ENCODE measurements at places on chromosomes 16 and 17.

GRCh38 chr17:1542316-1542715 lies 20.3 kb downstream of the PITPNA start:
- no peak for DNase-seq

- DNase-seq = no peak
Measured at GRCh38 chr16:68999114-68999513, 106.3 kb upstream of the HAS3 start.

DNA sequence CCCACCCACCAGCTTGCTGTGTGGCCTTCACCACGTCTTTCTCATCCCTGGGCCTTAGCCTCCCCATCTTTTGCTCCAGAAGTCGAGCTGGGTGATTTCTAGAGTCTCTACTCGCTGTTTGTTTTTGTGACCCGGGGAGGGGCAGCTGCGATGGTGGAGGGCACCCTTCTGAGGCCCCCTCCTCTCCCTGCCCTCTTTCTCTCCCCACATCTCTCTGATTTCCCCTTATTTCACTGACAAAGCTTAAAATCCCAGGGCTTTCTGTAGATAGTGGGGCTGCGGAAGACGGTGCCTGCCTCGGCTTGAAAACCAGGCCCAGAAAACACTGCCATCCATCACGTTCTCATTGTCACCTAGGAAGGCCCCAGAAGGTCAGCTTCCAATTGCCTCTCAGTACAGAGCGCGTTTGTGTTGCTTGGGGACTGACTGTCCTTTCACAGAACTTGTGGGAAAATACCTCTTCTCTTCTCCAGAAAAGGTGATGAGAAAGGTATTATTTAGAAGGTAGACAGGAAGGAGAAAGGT lies 95.1 kb downstream of the NTN1 start:
- DNase-seq = no peak

DNA sequence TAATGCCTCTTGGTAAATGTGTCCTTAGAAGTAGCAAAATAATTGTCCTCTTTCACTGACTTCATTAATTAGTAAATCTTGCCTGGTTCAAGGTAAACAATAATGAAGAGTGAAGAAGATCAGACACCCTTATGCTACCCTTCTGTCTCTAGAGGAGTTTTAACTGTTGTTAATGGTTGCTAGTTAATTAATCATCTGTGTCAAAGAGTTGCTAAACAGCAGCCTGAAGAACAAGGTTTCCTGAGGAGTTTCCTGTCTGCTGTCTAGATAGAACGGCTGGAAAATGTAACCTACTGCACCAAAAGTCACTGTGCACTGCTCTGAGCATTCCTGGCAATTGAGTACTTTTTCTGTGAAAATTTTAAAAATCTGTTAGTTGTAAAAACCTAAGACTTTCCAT lies 131.3 kb downstream of the NLK start:
- DNase-seq = no peak

DNA sequence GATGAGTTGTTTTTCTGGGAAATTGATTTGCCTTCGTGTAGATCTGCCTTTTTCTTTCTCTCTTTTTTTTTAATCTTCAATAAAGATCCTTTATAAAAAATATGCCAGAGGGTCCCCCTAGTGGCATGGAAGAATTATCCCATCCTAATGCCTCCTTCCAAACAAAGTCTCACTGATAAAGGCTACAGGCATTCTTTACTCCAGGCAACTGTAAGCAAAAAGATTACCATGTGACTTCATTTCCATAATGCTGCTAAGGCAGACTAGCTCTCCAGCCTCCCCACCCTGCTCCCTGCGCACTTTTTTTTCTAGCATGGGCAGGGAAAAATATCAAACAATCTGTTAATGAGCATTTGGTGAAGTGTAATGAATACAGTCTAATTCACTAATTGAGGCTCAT lies 220.2 kb upstream of the CDH8 start:
- DNase-seq = no peak

DNA sequence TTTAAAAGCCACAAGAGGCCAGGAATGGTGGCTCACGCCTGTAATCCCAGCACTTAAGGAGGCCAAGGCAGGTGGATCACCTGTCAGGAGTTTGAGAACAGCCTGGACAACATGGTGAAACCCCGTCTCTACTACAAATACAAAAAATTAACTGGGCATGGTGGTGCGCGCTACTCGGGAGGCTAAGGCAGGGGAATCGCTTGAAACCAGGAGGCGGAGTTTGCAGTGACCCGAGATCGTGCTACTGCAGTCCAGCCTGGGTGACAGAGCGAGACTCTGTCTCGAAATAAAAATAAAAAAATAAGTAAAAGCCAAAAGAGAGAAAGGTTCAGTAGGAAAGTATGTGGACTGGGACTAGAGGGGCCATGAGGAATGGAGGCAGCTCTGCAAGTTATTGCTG lies 13.1 kb upstream of the ITGAL start:
- DNase-seq = no peak

- DNase-seq = no peak
Measured at GRCh38 chr16:67177743-67178699, 5.7 kb downstream of the MATCAP1 start.

DNA sequence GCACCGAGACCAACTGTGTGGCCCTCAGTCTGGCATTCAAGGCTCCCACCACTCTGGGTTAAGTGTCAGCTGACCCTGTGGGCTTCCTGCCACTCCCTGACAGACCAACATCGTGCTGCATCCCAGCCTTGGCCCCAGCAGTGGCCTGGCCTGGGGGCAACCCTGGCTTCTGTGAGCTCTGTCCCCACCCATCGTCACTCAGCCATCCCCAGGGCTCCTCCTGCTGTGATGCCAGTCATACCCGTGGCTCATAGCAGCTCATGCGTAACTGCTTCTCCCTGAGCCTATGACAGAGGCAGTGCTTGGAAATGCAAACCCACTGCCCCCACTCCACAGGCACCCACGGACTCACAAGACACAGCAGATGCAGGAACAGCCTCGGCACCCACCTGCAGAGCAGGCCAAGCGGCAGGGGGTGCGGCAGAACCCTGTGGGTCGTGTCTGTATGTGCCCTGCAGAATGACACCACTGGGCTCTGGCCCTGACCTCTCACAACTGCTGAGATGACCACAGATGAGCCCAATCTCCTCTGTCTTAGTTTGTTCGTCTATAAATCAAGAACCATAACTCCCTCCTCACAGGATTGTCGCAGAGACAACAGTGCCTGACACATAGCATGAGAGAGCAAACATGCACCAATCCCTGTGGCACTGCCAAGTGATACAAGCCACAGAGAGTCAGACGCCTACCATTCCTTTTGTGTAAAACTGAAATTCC lies 26.6 kb downstream of the PIEZO1 start:
- no peak for DNase-seq

DNA sequence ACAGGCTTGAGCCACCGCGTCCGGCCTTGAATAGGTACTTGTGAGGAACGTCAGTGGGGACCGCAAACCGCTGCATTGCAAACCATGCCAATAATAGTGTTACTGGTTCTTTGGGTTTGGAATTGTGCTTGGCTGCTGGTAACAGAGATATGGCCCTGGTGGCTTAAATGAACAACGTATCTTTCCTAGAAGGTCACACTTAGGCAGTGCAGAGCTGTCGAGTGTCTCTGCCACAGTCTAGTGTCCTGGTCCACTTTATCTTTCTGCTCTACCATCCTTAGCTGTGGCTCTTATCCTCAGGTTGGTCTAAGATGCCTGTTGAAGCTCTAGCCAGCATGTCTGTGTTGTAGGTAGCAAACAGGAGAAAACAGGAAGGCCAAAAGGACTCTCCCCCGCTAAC lies 262.1 kb downstream of the SNX29 start:
- DNase-seq = no peak

- DNase-seq = no peak
Measured at GRCh38 chr16:2233872-2234812, 2.1 kb upstream of the DNASE1L2 start.

GRCh38 chr17:67478401-67479041 lies 101.4 kb downstream of the PITPNC1 start:
- DNase-seq = no peak

DNA sequence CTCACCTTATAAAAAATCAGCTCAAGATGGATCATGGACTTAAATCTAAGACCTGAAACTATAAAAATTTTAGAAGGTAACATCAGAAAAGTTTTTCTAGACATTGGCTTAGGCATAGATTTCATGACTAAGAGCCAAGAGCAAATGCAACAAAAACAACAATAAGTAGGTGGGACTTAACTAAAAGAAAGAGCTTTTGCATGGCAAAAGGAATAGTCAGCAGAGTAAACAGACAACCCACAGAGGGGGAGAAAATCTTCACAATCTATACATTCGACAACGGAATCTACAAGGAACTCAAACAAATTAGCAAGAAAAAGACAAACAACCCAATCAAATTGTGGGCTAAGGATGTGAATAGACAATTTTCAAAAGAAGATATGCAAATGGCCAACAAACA lies 368.4 kb upstream of the KIF2B start:
- DNase-seq = no peak

GRCh38 chr17:45857977-45858708 lies 13.5 kb downstream of the SPPL2C start:
- DNase-seq = no peak

- DNase-seq = peak; percentile 59
Measured at GRCh38 chr17:65902831-65903522, 289.0 kb downstream of the CEP112 start.

DNA sequence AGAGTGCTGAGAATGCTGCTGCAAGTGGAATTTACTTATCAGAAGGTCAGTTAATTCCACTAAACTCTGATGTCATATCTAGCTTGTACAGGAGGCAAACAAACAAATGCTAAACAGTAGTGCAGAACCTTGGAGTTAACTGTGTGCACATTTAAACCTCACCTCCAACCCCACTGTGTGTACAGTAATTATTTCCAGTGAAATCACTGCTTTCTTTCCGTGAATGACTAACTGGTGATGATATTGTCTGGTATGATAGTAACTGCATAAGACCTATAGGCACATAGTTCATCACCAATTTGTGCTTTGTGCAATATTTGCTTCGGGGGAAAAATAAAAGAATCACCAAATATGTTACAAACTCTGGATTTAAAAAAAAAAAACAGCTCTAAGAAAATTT lies 492.5 kb upstream of the HSBP1 start:
- no peak for DNase-seq

DNA sequence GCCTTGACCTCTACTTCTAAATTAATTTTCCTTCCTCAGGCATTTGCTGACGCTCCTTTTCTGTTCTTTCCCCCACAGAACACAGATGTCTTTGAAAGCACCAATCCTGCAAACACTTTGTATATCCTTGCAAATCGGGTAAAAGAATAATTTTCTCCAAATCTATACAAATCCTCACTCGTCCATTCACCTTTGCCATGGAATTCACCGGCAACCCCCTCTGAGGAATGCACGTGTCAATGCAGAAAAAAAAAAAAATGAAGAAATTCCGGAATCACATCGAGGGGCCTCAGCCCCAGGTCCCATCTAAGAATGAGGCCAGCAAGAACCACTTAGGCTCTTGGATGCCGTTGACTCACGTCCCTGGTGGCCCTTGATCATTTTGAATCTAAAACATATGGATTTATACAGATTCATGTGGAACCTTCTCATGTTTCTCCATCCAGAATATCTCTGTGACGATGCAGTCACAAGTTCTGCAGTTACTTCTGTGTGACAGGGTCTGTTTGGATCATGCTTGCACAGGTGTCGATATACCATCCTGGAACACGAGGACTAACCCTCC lies 136.9 kb downstream of the RBFOX3 start:
- DNase-seq = no peak

DNA sequence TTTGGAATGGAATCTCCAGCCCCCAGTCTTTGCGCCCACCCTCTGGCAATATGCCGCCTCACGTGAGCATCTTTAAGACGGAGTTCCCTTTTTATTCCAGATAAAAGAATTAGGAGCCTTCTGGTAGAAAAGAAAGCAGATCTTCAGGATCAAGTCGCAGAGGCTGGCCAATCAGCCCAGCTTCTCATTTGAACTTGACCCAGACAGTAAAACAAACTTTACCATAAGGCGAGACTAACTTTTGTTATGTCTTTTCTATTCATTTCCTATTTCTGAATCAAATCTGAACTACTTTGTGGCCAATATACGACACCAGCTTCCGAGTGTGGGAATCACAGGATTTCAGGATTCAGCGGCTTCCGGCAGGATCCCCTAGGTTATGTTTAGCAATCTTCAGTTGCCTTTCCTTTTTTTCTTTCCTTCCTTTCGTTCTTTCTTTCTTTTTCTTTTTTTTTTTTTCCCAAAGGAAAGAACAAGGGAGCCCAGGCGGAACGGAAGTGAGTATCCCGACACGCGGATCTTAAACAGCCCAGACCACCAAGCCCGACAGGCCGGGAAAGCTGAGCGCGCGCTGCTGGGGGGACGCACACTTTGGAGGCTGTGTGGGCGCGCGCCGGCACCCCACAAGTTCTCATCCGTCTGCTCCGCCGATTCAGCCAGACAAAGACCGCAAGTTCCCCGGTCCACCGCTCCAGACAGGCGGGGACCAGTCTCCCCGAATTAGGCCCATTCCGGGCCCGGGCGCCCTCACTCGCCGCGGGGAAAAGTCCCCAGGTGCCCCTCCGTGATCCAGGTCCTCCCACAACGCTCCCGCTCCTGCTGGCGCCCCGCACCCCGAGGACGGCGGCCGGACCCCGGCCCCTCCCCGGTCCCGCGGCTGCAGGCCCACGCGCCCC lies 633 bp downstream of the TBC1D16 start:
- no peak for DNase-seq
